ENCODE measurements at places on chromosomes 2 and 18.

- DNase-seq = peak; percentile 61
Measured at GRCh38 chr2:175180701-175181103, 808 bp downstream of the ATP5MC3 start.

DNA sequence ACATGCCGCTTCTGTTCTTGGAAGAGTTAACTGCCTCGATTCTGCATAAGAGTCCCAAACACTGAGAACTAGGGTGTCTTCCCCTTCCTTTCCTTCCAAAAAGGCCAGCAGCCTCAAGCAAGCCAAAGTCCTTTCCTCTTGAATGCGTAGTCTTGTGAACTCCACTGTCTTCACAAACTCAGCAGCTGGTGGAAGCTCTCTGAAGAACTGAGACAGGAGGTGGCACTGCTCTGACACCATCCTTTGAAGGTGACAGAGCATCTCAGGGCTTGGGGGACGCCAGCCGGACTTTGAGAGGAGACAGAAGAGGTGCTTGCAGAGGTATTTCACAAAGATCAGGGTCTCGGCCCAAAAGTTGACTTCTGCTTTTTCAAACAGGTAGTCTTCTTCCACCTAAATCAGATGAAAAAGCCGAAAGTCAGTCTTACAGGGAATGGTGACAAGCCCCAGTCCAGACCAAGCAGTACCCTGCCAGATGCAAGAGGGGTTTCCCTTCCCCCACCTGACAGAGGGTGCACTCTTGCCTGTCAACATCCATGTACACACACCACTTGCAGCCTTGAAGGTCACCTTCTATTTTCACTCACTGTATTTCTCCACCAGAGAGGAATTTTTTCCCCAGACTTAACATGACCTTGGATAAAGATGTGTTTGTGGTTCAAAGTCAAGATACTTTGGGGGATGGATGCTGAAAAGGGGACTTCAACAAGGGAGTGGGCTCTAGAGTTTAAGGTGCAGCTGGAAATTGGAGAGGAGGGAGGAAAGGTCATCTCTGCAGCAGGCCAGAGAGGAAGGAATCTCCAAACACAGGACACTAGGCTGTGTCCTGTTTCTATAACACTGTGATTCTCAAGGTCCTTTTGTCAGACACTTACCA is 4.8 kb upstream of the ZFP36L2 start:
- DNase-seq = no peak

- no peak for DNase-seq
Measured at GRCh38 chr2:9661261-9661660, 30.5 kb upstream of the YWHAQ start.

GRCh38 chr2:211181626-211182025 is 625.2 kb downstream of the CPS1 start:
- no peak for DNase-seq

DNA sequence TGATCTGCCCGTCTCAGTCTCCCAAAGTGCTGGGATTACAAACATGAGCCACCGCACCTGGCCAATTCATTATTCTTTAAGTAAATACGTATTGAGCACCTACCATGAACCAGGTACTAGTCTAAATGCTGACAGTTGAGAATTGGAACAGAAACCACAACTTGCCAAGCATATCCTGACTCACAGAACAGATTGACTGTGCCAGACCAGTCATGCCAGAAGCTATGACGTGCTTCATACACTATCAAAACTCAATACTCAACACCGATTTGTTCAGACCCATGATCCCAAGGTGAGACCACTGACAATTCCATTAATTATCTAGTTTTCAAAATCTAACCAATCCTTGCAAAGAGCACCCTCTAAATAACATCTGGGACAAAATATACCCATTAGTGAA is 148.6 kb downstream of the B3GNT2 start:
- peak; percentile 29 for DNase-seq

DNA sequence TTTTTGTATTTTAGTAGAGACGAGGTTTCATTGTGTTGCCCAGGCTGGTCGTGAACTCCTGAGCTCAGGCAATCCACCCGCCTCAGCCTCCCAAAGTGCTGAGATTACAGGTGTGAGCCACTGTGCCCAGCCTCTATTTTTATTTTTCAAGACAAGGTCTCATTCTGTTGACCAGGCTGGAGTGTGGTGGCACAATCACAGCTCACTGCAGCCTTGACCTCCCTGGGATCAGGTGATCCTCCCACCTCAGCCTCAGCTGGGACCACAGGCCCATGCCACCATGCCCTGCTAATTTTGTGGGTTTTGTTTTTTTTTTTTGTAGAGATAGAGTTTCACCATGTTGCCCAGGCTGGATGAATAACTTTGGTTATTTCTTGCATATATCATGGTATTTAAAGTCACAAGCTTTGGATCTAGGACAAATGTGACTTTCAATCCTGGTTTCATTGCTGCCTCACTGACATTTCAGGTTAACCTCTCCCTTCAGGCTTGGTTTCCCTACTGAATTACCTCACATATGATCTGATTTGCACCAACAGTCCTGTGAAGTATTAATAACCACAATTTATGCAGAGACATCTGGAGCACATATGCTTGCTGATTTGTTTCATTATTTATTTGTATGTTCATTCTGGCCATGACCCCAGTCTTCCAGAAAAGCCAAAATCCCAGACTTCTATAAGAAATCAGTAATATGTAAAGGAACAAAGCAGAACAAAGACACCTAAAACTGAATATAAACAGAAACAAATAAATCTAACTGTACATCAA is 17.5 kb upstream of the RAB31 start:
- no peak for DNase-seq

DNA sequence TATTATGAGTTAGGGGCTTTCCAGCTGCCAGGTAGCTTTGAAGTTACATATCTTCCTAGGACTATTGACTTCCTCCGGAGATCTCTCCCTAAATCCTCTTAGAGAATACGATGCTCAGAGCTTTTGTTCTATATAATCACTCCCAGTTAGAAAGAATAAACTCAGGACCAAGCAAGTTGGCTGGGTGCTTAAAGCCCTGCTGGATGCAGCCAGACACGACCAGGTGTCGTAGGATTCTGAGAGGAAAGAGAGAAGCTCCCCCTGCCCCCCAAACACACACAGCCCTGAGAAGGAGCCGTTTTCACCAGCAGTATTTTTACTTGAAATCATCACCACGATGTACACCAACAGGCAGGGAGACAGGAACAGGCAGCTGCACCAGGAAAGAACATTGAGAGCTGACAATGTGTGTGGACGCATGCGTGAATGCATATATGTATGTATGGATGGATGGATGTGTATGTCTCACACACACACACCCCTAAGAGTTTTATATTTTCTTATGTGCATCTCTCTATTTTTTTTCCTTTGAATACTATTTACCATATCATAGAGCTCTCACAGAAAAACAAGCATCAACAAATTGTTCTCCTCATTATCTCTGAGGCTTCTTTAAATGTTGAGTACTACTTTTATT is 382.6 kb downstream of the EPHA4 start:
- no peak for DNase-seq

DNA sequence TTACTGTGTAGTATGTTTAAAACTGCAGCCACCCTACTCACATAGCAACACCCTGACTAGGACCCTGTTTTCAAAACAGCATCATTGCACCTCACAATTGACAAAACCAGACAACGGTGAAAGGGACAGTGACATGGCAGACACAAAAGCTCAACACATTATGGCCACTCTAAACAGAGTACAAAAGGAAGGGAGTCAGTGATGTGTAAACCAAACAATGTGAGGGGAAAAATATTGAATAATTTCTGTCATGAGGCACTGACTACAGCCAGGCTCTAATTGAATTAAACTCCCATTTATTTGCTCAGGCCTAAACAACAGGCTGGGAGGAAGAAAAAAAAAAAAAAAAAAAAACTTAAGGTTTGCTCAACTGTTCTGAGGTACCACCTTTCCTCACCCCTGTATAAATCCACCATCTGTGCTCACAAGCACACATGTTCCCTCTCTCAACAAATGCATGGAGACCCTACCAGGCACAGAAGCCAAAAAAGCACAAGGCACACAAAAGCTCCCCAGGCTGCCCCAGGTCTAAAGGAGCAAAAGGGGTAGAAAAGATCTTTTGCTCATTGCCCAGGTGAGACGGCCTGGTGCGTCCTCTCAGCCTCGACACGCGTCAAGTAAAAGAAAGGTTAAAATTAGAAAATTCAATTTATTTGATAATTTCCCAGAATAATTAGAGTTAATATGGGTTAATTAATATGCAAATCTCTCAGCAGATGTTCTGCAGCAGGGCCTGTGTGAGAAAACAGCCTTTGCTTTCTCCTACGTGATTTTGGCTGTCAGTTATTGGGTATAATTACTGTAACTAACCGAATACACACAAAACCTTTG is 80.9 kb downstream of the ZEB2 start:
- no peak for DNase-seq

GRCh38 chr2:171490577-171490976 is 31.7 kb upstream of the CYBRD1 start:
- DNase-seq = no peak

GRCh38 chr2:3112553-3112952 is 265.1 kb downstream of the EIPR1 start:
- DNase-seq = no peak

GRCh38 chr18:26429535-26430226 is 118.7 kb downstream of the KCTD1 start:
- DNase-seq = no peak

DNA sequence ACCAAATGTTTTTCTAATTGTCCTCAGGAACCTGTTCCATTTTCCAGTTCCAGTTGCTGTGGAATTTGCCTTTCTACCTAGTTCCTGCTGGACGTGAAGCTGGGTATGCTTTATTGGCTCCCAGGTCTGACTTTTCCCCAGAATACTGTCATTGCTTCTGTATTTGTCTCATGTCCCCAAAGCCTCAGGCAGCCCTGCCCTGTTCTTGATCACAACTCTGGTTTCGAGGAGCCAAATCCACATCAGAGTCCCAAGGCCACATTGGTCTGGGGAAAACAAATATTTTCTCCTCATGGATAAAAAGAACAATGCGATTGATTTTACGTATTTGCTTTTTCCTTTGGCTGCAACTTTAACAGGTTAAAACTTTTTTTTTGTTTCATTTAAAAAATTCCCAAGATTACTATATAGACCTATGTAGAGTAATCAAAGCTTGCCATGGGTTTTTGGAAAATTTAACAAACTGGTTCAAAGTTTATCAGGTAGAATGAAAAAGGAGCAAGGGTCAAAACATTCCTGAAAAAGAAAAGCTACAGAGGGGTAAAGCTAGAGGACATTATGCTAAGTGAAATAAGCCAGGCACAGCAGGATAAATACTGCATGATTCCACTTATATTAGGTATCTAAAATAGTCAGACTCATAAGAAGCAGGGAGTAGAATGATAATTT is 85.2 kb downstream of the MDH1 start:
- DNase-seq = no peak

GRCh38 chr2:224309176-224309575 is 92.7 kb downstream of the FAM124B start:
- no peak for DNase-seq

- no peak for DNase-seq
Measured at GRCh38 chr2:47237375-47238334, 82.5 kb upstream of the STPG4 start.

GRCh38 chr2:28778392-28778791 is 26.8 kb downstream of the PPP1CB start:
- DNase-seq = no peak

GRCh38 chr18:49510393-49511115 is 23.5 kb upstream of the C18orf32 start:
- DNase-seq = peak; percentile 40

DNA sequence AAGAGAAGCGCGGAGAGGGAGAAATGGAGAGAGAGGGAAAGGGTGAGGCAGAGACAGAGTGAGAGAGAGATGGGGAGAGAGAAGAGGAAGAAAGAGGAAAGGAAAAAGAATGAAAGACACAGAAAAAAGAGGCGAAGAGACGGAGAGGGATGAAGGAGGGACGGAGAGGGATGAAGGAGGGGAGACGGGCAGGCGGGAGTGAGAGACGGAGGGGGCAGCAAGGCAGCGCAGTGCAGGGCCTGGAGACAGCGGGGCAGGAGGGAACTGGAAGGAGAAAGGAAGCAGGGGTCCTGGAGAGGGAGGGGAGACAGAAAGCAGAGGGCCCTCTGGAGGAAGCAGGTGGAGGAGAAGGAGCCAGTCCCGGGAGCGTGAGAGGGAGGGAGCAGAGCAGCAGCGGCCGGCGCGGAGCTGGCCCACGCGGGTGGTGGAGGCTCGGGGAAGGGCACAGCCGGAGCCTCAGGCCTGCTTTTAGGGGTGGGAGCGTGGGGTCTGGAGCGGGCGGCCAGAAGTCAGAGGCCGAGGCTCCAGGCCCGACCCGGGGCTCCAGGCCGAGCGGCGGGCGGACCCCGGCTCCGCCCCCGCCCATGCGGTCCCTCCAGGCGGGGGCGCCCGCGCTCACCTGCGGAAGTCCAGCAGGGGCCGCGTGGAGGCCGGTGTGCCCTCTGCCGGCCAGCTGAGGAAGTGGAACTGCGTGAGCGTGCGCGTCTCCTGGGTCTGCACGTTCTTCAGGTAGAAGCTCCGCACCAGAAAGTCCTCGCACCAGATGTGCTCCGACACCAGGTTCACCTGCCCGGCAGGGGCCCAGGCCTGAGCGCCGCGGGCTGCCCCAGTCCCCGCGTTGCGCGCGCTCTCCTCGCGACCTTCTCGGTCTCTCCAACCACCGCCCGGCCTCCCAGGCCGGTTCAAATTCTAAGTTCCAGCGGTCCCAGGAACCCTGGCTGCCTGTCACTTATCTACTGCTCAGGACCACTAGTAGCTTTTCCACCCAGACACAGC is 14.5 kb downstream of the PTPRN start:
- DNase-seq = peak; percentile 89

DNA sequence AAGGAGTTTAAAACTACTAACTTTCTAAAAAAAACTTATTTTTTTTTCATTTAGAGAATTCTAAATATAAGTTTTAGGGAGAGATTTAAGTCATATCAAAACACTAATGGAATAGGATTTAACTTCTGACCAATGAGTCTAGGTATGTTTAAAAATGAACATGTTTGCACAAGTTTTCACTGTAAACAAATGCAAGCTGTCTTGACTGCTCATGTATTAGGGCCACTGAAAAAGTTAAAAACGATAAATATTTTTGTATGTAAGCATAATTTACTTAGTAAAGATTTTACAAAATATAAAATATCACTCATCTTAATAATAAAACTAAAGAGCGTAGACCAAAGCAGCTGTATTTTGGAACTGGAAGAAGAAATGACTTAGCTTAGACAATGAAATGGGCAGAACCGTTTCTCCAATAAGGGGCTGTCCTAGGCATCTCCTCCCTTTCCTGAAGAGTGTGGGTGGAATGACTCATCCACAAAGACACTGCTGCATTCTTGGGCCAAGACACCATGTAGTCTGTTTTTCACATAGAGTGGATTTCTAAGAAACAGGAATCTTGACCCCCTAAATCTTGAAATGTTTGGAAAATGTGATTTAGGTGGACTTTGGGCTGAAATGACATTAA is 118.8 kb downstream of the MEP1B start:
- DNase-seq = no peak

- no peak for DNase-seq
Measured at GRCh38 chr18:42517896-42518295, 562.9 kb downstream of the PIK3C3 start.

- DNase-seq = no peak
Measured at GRCh38 chr2:23607925-23608324, 222.9 kb downstream of the KLHL29 start.

DNA sequence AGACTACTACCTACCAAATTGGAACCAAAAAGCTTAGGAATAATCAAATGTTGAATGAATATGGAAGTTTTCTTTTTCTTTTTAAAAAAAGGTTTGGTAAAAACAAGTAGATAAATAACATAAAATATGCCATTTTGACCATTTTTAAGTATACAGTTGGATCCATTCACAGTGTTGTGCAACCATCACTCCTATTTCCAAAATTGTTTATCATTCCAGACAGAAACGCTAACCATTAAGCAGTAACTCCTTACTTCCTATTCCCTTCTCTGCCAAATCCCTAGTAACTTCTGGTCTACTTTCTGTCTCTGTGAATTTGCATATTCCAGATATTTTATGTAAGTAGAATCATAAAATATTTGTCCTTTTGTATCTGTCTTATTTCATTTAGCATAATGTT is 39.8 kb downstream of the CD302 start:
- DNase-seq = no peak
